ENCODE measurements at places on chromosomes 16 and 17.

- no peak for DNase-seq
Measured at GRCh38 chr17:66647391-66647983, 187.4 kb upstream of the CACNG5 start.

DNA sequence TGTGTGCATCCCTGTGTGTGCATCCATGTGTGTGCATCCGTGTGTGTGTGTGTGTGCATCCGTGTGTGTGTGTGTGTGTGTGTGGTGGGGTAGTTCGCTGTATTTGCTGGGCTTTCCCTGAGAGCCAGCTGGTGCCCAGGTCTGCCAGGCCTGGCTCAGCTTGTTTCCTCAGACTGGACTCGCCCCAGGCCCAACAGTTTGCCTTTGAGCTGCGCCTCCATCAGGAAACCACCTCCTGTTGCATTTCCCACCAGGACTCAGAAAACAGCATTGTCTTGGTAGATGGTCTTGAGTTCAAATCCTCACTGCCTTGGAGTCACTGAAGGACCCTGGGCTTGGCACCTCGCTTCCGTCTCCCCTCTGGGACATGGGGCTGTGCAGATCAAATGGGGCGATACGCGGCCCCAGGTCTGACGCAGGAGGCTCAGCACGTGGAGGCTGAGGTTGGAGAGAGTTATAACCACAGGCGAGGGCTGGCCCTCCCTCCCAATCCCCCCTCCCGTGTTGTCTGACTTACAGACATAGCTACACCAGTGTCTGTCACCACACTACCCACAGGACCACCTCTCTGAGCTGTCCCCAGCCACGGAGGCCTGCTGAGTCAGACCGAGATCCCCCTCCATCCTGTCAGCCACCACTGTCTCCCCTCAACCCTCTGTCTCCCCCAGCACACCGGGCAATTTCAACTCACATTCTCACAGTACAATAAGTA lies 4.7 kb downstream of the ITGAE start:
- DNase-seq = no peak

GRCh38 chr17:68511671-68512246 lies 471 bp upstream of the PRKAR1A start:
- DNase-seq = peak; percentile 66

- DNase-seq = no peak
Measured at GRCh38 chr16:27230562-27231001, 27.3 kb downstream of the KDM8 start.

DNA sequence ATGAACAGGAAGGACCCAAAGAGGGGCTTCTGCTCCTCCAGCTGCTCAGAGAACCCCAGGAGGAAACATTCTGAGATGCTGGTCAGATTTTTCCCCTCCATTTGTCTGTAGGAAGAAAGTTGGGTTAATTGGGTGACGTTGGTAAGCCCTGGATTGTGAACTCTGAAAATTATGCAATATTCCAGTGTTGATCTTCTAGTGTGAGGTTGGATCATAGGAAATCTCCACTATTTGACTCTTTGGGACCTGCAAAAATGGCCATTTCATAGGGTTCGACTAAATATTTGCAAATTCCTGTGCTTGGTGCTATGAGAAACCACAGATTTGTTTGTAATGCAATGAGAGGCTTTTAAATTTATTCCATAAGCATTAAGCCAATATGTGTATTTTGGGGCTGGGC lies at the start of gene OR1G1:
Gene OR1G1, minus strand, starts transcription at position 101 of the 400 bp plus-strand sequence. Its CDS starts 0 bp downstream, at position 101.
- no peak for DNase-seq

DNA sequence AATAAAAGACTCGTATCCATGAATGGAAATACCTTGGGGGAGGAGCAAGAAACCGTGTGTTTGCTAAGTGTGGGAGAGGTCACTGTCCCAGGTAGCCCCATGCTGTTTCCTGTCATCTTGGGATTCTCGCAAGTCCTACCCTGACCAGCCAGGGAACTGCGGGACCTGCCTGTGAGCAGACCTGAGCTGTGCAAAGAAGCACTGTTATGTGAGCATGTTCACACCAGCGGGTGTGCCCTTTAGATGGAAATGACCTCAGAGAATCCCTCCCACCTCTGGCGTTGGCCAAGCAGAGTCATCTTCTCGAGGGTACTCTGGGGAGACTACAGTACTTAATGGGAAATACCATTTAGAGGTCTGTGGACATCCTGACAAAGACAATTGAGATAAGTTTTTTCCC lies 127.0 kb upstream of the MON1B start:
- DNase-seq = no peak

All from HEK293T (cell line).